NCI-H1048 (cell line): ENCODE measurements at places on chromosomes 12 and 14.

GRCh38 chr12:119727600-119728443, 59.9 kb downstream of the PRKAB1 start:
- DNase-seq, result no peak

DNA sequence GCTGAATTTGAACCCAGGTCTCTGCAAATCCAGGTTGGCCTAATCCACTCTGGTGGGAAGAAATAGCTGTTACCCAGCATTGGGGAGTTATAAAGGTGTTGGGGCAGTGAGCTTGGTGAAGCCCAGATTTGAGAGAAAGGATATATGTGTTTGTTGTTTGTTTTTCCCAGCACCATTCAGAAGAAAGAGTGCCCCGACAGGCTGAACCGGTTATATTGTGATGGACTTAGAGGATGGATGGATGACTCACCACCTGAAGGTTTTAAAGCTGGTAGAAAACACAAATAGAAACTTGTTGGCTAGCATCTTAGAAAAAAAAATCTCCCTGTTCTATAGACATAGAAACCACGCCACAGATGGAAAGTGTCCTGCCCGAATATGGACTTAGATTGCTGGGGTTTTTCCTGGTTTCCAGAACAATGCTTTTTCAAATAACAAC, 404.6 kb downstream of the MED13L start:
- no peak for DNase-seq

DNA sequence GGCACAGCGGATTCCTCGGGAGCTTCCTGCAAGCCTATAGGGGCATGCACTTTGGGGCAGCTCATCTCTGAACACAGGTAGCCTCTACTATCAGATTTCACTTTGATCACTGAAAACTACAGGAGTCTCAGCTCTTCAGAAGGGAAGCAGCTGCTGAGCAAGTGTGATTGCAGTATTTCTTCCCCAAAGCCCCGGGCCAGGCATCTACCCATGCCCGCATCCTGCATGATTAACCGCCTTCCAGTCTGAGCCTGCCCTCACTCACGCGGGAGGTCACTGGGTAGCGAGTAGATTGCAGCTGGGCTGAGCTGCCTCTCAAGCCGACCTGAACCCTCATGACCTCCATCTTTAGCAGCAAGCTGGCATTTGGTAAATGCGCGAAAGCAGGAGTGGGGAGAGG, 334.7 kb downstream of the DPF3 start:
- no peak for DNase-seq

DNA sequence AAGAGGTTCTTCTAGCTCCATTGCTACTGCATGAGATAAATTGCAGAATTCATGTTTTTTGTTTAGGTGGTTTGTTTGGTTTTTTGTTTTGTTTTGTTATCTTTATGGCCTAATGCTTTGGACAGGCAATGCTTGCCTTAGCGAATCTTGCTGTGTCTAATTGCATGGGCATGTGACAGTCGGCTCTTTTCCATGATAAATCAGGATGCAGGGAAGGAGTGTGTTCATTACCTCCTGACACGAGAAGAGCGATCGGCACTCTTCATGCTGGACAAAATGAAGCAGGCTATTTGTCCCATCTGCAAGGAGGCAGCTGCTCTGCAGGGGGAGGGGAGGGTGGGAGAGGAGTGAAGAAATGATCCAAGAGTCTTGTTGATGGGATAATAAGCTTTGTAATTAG, 6.5 kb downstream of the CCDC60 start:
- no peak for DNase-seq

DNA sequence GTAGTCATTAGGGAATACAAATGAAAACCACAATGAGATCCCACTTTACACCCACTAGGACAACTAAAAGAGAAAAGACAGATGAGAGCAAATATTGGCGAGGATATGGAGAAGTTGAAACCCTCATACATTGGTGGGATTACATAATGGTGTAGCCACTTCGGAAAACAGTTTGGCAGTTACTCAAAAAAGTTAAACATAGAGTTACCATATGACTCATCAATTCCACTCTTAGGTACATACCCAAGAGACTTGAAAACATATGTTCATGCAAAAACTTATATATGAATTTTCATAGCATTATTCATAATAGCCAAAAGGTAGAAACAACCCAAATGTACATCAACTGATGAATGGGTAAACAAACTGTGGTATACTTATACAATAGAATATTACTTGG, 27.1 kb downstream of the ALDH1L2 start:
- no peak for DNase-seq

- DNase-seq, result no peak
Measured at GRCh38 chr12:38392554-38393144, 76.1 kb downstream of the ALG10B start.

DNA sequence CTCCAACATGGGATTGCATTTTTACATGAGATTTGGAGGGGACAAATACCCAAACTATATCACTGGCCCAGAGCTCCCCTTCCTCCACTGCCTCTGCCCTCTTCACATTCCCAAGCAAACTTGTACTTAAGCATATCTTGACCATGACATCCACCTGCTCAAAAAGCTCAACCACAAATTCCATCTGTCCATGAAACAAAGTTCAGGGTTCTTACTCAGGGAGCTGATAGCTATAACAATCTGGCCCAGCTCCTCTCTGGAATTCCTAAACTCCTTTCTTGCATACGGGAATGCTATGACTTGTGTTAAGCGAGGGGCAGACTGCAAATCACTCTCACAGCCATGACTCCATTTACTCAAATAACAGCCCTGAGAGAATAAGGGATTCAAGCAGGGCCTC, 152.1 kb downstream of the GALC start:
- no peak for DNase-seq

GRCh38 chr12:82529101-82529500, 157.6 kb upstream of the TMTC2 start:
- no peak for DNase-seq

- no peak for DNase-seq
Measured at GRCh38 chr14:67738740-67739504, 37.2 kb downstream of the RDH12 start.

GRCh38 chr14:92563765-92564285, 50.2 kb downstream of the RIN3 start:
- no peak for DNase-seq

GRCh38 chr12:108712925-108713203, 18.5 kb downstream of the CORO1C start:
- DNase-seq, result no peak

GRCh38 chr14:29310210-29310609, 543.6 kb downstream of the FOXG1 start:
- DNase-seq, result no peak

DNA sequence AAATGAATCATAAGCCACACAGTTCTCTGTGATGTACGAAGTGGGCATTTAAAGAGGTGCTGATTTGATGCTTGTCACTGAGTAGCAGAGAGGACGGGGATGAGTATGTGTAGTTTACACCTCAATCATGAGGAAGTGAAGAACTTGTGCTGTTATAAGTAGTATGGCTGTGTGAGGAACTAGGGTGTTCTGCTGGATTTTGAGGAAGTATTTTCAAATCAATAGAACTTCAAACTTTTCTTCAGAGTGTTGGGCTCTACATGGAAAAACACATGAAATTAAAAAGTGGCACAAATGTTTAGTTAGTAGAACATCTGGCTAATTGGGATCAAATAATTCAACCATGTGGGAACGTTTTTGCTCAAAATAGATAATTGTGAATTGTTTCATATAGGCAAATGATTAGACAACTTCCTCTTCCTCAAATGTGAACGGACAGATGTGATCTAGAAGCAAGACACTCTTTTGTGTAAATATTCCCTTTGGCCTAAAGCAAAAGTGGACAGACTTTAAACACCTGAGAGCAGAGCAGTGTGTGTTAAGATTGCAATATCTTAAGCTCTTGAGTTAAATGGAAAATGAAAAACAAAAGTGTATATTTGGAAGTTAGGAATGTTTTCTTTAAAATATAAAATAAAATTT, 168.5 kb downstream of the NAV3 start:
- no peak for DNase-seq

- DNase-seq, result no peak
Measured at GRCh38 chr14:35808076-35808637, 938 bp downstream of the RALGAPA1 start.

DNA sequence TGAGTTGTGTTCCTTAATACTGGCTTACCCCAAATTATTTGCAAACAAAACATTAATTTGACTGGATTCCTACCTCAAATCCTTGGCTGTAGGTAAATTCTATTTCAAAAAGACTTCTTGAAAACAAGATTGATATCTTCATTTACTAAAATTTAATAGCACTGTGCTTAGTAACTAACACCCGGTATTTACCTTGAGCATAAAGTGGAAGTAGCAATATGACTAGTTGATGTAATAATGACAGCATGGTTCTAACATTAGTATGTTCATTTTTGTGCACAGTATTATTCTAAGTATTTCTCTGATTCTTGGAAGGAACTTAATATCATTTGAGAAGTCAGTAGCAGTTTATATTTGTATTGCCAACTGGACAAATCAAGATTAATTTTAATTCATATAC, 96.8 kb downstream of the PPHLN1 start:
- DNase-seq, result no peak

GRCh38 chr14:32472076-32472475, 143.0 kb downstream of the AKAP6 start:
- no peak for DNase-seq

- no peak for DNase-seq
Measured at GRCh38 chr14:100807979-100808734, 17.8 kb upstream of the MEG3 start.

DNA sequence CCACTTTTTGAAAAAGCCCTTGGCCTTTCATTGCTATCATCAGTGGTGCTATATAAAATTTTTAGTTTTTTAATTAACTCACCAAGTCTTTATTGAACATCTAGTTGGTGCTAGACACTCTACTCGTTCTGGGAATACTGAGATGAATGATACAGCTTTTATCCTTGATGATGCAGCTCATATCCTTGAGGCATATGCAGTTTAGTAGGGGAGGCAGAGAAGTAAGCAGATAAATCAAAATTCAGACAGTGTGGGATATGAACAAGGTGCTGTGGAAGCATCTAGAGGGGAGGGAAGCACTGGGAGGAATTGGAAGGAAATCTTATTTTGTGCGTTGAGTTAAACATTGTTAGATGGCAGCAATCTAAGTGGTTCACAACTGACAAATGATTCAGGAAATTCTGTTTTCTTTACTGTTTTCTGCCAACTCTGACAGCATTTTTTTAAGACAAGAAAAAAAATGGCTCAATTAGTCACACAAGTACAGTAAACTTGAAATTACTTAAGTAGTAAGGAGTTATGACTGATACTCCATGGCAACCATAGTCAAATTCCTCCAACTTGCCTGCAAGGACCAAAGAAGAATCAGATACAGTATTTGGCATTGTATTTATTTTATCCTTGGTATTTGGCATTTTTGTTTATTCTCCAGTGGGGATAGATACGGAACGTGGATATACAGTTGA, 119.2 kb downstream of the TMTC2 start:
- DNase-seq, result no peak
